Astrocyte of the spinal cord (primary cell): ENCODE measurements at places on chromosomes 11 and 22.

- DNase-seq, result peak; percentile 38
Measured at GRCh38 chr22:46052801-46053562, 76.0 kb upstream of the WNT7B start.

GRCh38 chr22:36452250-36452977 lies 29.0 kb downstream of the TXN2 start:
- no peak for DNase-seq

GRCh38 chr11:62545437-62546243 lies 966 bp downstream of the AHNAK start:
- DNase-seq, result peak; percentile 97

DNA sequence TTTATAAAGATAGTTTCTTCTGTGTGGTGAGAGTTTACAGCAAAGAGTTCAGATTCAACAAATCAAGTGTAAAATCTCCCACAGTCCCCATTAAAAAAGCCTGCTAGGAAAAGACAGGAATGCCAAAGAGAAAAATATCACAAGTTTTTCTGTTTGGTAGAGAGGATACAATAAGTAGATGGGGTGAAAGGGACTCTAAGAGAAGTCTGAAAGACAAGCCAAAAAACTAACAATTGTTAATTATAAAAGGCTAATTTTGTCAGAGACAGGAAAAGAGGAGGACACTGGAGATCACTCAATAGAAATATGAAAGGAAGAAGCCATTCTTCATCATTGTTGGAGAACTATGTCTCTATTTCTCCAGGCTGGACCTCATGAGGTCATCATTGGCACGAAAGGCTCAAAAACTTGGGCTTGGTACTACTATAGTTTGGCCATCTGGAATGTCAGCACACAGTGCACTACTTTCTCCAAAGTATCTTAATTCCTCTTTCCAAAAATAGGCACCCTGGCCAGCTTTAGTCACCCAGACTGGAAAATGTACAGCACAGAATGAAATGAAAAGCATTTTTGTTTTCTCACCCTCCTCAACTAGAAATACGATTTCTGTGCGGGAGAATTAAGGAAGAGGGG lies 531 bp upstream of the SOX6 start:
- DNase-seq, result peak; percentile 45

- DNase-seq, result peak; percentile 98
Measured at GRCh38 chr11:46649180-46649738, 31.9 kb downstream of the ATG13 start.

GRCh38 chr11:119372260-119373058 lies 9.0 kb downstream of the USP2 start:
- DNase-seq, result no peak

DNA sequence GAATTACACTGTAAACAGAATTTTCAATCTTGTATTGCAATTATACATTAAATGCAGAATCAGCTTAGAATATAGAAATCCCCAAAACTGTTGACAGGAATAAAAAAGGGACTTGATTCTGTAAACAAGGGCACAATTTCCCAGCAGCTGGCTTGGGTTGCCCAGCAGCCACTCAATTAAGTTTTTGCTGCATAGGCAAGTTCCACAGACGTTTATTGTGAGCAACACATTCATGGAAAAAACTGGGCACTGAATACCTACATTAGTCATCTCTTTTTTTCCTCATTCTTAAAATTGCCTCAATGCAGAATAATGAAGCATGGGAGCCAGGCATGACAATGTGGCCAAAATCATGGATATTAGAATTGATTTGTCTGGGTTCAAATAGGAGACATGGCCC lies 421.8 kb upstream of the ANO5 start:
- DNase-seq, result no peak

DNA sequence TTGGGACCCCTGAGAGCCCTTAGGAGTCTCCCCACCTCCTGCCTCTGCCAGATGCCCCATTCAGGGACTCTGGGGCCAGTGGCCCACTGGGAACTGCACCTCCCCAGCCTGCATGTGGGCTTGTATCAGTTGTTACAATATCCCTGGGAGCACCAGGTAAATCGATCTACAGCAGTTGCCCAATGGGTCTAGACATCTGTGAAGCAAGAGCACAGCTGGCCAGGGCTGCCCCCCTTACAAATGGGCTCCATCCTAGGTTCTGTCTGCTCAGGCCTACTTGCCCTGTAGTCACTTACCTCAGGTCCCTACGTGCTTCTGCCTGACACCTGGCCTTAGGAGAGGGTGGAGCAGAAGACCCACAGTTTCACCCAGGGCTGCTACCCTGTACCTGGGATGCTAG lies 62.7 kb downstream of the HIRA start:
- DNase-seq, result no peak

DNA sequence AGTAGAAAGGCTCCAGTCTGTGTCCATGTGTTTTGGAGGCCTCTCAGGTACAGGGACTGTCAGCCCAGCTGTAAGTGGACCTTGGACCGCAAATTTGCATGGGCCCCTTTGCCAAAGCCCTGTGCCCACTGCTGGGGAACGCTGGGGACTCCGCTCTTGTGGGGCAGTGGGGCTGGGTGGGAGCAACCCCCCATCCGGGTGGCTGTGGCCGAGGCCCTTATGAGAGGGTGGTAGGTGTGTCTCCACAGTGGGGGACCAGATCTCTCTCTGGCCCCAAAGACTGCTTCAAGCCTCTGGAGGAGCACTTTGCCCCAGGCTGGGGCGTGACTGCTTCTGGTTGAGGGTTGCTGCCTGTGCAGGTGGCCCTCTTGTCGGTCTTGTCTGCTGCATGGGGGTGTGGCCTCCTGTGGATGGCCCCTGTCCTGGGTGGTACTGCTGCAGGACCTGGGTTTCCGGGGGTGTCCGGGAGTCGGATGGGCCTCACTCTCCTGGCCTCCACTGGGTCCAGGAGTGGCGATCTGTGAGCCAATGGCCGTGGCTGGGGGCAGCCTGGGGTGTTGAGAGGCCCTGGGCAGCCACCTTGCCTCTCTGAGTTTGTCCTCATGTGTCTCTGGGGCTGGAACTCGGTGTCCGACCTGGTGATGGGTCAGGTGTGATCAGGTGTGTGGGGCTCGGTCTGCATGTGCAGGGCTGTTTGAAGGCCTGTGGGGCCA lies 15.9 kb downstream of the KCNQ1 start:
- no peak for DNase-seq
